ENCODE measurements at places on chromosomes 1 and 21.

GRCh38 chr1:58779801-58780382 is 4.0 kb downstream of the JUN start:
- peak; percentile 86 for DNase-seq

DNA sequence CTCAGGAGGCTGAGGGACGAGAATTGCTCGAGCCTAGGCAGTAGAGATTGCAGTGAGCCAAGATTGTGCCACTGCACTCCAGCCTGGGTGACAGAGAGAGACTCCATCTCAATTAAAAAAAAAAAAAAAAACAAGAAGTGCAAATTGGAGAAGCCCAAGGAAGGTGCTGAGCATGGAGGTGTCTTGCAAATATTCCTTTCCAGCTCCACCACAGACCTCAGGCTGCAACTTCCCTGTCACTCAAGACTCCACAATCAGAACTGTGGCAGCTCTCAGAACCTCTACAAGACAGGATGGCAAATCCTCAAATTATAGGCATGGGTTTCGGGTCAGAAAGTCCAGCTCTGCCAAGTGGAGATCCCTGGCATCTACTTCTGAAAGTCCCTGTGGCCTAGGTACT is 104.4 kb upstream of the TIAM1 start:
- DNase-seq, result no peak

DNA sequence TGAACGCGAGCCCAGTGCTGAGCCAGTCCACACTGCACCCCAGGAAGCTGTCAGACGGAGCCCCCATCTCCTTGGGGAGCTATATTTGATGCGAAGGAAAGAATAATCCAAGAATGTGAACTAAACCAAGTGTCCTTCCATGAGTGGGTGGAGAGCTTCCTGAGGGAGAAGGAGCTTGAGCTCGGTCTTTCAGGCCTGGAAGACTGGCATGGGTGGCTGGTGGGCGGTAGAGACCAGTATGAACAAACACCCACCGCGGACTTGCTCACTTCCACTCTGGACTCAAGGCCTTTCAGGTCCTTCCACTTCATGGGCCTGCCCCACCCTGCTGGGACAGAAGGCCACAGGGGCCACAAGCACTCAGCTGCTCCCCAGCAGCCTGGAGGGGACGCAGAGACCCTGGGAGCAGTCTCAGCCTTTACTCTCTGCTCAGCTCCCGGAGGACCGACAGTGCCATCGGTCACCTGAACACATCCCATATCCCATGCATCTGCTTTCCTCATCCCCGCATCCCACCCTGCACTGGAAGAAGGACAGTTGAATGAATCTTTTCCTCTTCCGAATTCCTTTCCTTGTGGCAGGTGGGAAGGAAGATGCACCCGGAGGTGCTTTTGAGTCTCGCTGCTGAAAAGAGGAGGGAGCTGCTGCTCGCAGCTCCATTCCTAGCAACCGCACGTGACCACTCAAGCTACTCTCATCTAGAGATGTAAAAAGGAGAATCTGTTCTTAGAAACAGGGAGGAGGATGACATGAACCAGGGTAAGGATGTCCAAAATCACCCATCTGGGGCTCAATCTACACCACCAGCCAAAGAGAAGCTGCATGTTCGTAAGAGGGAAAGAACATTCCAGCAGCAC is 92.3 kb downstream of the PGBD5 start:
- DNase-seq, result no peak

- no peak for DNase-seq
These were observed 19.4 kb upstream of the ESRRG start for GRCh38 chr1:216742625-216743024.

- no peak for DNase-seq
These were observed 49.4 kb downstream of the SRRM1 start for GRCh38 chr1:24692351-24692980.

DNA sequence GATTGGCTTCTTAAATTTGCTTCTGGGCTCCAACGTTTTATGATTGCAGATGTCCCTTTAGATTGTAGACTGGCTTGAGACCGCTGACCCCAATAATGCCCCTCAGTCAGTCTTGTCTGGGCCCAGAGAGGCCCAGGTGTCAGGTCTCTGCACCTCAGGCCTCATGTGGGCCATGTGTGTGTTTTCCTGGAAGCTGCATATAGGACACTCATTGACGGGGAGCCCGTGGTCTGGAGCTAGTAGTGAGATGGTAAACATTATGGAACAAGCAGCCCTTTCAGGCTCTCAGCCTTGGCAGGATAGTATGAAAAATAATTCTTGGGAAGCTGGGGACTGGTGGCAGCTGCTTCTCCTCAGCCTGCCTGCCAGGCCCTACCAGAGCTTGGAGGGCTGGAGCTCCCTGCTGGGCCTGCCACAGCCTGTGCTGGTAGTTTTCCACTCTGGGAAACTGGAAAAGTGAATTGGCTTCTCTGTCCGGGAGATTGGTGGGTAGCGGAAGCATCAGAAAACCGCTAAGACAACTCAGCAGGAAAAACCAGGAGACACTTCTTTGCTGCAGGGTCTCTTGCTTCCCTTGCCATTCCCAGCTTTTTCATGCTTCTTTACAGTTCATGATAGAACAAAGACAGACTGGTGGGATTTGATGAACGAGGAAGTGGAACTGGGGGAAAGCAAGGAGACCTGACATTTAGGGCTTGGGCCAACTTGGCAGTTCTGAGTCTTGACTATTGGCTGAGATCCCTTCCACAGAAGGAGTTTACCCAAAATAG is 57.8 kb upstream of the HSD17B7 start:
- no peak for DNase-seq

DNA sequence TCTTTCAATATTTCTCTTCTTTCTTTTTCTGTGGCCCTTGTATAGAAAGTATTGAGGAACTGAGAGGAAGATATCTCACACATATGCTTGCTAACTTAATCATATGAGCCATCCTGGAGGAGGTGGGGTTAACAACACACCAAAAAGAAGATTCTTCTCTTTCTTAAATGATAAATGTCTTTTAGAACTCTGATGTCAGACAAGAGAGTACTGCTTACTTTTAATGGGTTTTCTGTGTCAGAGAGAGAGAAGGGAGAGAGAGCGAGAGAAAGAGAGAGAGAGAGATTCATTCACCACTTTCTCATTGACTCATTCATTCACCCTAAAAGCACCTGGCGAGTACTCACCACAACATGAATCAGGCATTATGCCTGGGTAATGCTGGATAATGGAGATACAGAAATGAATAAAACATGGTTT is 250.3 kb upstream of the SGIP1 start:
- no peak for DNase-seq

DNA sequence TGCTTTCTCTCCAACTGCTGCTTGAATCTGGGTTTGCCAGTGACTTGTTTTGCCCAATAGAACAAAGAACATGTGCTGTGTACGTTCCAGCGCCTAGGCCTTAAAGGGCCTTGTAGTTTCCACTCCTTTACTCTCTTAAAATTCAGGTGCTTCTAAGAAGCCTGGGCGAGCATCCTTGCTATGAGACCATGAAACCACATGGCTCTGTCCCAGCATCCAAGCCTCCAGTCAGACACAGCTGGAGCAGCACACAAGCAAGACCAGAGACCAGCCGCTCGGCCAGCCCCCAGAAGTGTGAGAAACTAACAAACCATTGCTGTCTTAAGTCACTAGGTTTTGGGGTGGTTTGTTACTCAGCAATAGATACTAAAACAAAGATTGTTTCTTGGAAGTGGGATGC is 15.1 kb downstream of the PLEKHO1 start:
- no peak for DNase-seq

- no peak for DNase-seq
These were observed 18.1 kb downstream of the GPR52 start for GRCh38 chr1:174465855-174466254.

DNA sequence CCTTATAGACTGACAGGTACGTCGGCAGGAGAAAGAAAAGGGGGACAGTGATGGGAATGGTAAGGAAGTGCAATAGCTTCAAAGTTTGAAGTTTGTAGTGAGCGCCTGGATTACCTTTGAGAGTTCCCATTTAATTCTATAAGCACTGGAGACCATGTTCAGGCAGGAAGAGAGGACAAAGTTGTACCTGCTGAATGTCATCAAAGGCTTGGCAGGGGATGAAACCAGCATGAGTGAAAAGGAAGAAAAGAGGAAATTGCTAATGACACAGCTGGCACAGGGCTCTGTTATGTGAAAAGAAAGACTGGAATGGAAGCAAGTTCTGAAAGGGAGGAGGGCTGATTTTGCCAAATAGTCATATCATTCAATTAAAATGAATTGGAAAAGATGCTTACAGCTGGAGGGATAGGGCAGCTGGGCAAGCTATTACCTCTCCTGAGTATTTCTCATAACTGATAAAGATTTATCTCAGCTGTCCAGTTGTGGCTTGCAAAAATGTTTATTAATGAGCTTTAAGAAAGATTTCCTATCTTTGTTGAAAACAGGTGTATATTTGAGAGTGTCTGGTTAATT is 109.2 kb downstream of the HMCN1 start:
- DNase-seq, result no peak

- no peak for DNase-seq
These were observed 876 bp downstream of the MOB3C start for GRCh38 chr1:46615735-46616134.

DNA sequence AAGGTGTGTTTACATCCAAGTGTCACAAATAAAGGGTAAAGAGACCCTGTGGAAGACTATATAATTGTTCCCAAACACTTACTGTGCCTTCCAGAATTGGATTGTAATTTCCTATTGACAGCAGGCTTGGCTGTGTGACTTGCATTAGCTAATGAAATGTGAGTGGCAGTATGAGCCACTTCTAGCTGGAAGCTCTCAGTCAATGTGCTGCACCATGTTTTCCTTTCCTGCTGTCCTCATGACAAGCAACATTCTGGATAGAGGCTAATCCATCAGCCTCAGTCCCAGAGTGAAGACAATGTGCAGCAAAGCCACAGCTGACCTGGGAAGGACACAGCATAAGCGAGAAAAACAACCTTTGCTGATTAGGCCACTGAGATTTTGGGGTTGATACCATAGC is 5.9 kb upstream of the FOXJ3 start:
- DNase-seq, result no peak

- peak; percentile 11 for DNase-seq
These were observed 90.5 kb downstream of the LIPI start for GRCh38 chr21:14120091-14120734.

DNA sequence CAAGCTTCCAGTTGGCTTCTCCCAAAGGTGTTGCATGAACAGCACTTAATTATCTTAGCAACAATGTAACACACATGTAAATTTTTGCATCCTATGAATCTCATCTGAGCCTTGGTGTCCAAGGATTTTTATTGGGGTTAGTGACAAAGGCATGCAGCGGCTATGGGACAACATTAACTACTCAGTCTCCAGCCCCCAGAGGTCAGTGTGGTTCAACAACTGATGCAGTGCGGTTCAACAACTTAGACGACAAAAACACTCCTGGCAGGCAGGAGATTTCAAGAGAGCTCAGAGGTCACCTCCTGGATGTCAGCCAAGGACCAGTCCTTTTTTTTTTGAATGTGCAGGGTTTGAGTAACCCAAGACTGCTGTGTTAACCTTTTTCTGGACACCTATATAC is 77.5 kb upstream of the HMCN1 start:
- no peak for DNase-seq

- peak; percentile 77 for DNase-seq
These were observed 742 bp downstream of the P3H1 start for GRCh38 chr1:42765832-42766740.

- DNase-seq, result no peak
These were observed 15.8 kb downstream of the INPP5B start for GRCh38 chr1:37931102-37931360.

GRCh38 chr1:112699425-112700144 is 7.3 kb downstream of the RHOC start:
- no peak for DNase-seq

GRCh38 chr1:31502926-31503511 is 73.3 kb upstream of the TINAGL1 start:
- no peak for DNase-seq

DNA sequence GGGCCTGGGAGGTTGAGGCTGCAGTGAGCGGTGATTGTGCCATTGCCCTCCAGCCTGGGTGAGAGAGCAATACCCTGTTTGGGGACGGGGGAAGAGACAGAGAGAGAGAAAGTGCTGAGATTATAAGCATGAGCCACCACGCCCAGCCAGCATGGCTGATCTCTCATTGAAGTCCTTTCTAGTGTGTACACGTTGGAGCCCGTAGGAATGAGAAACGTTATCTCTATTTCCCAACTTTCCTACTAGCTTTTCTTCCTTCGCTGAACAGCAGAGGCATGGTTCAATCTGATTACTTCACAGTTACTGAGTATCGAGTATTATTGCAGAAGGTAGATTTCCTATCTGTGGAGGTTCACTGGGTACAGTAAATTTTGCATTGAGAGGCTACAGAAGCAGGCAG is 4.5 kb downstream of the PEX14 start:
- DNase-seq, result no peak

GRCh38 chr21:44623575-44623974 is 3.3 kb upstream of the KRTAP10-9 start:
- peak; percentile 8 for DNase-seq

GRCh38 chr1:66445492-66446181 is 88.3 kb upstream of the SGIP1 start:
- DNase-seq, result no peak

GRCh38 chr1:76595024-76595423 is 272.3 kb upstream of the ST6GALNAC5 start:
- peak; percentile 40 for DNase-seq

GRCh38 chr1:72034827-72035226 is 247.5 kb downstream of the NEGR1 start:
- no peak for DNase-seq

- DNase-seq, result no peak
These were observed 51.5 kb upstream of the TNFSF4 start for GRCh38 chr1:173258479-173259264.

DNA sequence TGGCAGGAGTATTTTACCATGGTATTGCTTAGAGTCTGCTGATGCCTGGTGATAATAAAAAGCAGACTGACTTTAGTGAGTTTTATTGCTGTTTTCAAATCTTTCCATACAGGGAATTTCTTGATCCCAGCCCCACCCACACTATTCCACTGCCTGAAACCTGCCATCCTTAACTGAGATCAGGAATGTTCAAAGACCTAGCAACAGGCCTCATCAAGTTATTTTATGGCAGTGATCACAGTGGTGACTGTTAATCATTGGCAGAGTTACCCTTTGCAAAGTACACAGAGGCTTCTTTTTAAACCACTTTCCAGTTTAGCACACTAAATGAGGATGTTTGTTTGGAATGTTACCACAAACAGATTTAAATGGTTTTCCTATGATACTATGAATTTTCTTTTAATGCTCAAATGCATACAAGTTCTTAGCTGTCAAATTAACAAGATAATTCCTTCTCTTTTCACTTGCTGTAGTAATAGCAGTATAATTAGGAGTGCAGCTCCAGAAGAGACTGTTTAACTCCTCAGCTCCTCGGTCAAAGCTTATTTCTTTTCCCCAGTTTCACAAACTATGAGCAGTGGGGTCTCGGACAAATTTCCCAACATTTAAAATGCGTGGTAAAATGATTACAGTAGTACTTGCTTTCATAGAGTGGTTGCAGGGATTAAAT is 69.9 kb upstream of the USP25 start:
- DNase-seq, result peak; percentile 74

GRCh38 chr1:45545019-45545493 is 5.6 kb upstream of the AKR1A1 start:
- no peak for DNase-seq

- no peak for DNase-seq
These were observed 40.6 kb downstream of the TNNT2 start for GRCh38 chr1:201336711-201337450.

Data from SW480 (cell line).